ENCODE measurements at places on chromosomes 2 and 18.

DNA sequence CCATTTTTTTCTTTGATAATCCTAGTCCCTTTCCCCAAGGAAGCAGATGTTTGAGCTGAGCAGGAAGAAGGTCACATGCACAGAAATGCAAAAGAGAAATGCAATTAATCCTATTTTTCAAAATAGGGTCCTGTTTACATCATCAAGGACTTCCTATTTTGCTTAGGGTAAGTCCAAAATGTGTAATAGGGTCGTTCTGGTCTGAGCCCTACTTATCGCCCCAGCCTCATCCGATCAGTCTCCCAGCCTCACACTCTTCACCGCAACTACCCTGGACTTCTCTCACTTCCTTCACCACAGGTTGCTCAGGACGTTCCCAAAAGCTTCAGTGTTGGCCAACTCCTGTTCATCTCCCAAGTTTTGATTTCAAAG is 32.8 kb downstream of the FOSL2 start:
- no peak for DNase-seq

DNA sequence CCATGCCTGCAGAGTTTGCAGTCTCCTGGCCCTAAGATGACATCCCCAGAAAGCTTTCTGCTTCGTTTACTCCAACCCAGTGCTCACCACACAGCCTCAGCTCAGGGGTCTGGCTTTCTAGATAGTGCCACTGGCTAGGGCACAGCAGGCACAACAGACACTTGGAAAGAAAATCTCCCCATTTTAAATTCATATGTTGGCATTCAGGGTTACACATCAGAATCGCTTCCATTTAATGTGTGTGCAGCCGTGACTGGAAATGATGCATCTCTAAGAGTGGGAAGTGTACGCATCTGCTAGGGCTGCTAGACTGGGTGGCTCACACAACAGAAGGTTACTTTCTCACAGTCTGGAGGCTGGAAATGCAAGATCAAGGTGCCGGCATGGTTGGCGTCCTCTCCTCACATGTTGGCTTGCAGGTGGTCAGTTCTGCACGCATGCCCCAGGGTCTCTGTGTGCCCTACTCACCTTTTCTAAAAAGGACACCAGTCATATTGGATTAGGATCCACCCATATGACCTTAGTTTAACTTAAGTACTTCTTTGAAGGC is 329.4 kb upstream of the RAB12 start:
- no peak for DNase-seq

GRCh38 chr2:133247631-133248030 is 320.6 kb downstream of the NCKAP5 start:
- DNase-seq: no peak

DNA sequence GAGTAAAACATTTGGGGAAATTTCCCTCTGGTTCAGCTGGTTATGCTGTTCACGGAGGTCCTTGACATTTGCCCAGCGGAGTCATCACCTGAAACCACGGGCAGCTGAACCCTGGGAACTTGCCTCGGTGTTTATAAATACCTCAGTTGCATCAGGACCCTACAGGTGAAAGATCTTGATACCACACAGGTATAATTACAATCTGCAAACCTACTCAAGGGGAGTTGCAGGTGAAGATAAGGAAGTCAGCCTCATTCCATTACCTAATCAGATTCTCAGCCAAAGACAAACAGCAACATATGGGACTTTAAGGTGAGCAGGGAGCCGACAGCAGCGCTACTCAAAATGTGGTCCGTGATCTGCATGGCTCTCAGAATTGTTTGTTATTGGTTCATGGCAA is 37.0 kb upstream of the ATIC start:
- DNase-seq: no peak

DNA sequence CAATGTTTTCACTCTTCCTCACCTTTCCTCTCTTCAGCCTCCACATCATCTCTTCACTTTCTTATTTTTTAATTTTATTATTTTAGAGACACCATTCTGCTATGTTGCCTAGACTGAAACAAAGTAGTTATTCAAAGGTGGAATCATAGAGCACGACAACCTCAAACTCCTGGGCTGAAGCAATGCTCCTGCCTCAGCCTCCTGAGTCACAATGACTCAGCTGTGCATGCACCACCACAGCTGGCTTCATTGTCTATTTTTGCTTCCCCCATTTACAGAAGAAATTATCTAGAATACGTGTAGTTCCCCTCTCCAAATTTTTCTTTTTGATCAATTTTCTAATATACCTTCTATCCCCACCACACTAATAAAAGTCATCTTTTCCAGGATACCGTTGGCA is 911.5 kb upstream of the SOX11 start:
- no peak for DNase-seq

DNA sequence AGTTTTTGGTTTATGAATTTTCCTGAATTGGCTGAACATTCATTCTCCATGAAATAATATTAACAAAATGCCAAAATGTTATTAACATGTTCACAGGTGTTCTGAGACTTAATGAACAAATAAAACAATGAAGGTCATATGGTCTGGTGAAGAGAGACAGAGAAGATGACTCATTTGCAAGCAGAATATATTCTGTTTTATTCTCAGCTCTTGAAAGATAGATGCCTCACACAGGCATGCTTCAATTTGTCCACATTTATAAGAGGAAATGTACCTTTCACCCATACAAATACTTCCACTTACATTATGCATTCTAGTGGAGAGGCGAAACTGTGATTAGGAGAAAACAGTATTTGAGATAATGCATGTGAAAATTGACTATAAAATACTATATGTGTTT is 75.4 kb upstream of the PGAP1 start:
- DNase-seq: no peak

GRCh38 chr18:40583671-40584070 is 1371.4 kb upstream of the PIK3C3 start:
- no peak for DNase-seq

DNA sequence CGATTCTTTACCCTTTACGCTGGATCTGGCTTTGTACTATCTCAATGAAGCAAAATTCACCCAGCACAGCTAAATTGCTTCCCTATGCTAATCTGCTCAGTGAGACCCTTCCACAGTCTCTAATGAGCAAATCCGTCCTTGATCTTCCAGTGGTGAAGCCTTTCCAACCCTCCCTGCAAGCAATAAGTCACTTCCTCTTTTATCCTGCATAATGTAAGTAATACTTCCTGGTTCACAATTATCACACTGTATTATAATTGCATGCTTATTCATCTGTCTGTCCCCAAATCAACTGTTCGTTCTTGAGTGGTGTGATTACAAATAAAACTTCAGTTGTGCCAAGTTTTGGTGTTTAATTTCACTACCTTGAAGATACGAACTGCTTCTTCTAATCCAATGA is 404.0 kb downstream of the ADCYAP1 start:
- no peak for DNase-seq

GRCh38 chr2:13714466-13714865 is 918.1 kb upstream of the LRATD1 start:
- DNase-seq: no peak

GRCh38 chr18:63997041-63997440 is 27.2 kb downstream of the SERPINB8 start:
- DNase-seq: no peak

GRCh38 chr18:66646609-66647008 is 42.7 kb upstream of the CDH19 start:
- no peak for DNase-seq

DNA sequence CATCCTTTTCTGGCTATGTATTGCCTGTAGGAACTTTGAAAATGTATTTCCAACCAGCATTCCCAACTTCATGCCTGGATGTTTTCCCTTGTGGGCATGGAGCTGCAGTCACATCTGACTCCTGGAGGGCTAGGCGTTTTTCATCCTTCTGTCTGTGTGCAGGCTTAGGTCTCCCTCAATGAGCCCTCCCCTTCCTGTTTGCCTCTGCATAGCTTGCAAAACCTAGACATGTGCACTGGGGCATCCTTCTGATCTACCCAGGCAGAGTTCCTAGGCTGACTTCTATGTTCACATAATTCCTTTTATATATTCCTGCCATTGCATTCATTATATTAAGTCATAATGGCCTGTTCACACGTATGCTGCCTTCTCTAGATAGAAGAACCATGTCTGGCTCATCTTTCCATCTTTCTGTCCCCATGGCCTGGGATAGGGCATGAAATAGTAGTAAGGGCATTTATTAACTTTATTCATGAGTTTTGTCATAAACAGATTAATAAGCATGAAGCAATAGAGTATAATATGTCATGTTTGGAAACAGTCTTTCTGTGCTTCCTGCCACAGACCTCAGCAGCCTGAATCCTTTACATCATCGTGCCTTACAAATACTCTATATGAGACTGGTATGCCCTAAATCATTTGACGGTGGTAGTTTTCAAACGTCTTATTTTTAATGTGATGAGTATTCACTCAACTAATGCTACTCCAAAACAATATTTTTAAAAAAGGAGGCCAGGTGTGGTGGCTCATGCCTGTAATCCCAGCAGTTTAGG is 195.6 kb downstream of the TGIF1 start:
- DNase-seq: no peak

DNA sequence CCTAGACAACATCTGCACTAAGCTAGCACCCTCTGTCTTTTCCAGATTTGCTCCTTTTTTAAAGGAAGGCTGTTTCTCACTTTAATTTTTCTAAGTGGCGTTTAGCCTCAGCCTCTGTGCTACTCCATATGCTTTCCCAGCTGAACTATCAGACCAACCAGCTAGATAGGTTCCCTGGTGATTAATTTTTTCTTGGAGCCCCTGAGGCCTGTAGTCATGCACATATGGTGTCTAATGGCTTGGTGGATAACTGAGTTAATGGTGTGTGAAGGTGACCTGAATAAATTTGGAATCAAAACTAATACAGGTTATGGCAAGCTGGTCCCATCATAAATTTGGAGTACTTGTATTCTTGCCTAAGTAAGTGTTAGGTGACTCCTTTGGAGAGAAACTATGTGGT is 135.5 kb downstream of the MGAT5 start:
- DNase-seq: no peak

DNA sequence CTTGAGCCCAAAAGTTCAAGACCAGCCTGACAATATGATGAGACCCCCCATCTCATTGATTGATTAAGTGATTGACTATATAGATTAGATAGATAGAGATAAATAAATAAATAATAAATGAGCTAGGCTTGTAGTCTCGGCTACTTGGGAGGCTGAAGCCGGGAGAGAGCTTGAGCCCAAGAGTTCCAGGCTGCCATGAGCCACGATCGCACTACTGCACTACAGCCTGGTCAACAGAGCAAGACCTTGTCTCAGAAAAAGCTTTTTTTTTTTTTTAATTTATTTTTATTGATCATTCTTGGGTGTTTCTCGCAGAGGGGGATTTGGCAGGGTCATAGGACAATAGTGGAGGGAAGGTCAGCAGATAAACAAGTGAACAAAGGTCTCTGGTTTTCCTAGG is 12.4 kb downstream of the EIPR1 start:
- DNase-seq: no peak

DNA sequence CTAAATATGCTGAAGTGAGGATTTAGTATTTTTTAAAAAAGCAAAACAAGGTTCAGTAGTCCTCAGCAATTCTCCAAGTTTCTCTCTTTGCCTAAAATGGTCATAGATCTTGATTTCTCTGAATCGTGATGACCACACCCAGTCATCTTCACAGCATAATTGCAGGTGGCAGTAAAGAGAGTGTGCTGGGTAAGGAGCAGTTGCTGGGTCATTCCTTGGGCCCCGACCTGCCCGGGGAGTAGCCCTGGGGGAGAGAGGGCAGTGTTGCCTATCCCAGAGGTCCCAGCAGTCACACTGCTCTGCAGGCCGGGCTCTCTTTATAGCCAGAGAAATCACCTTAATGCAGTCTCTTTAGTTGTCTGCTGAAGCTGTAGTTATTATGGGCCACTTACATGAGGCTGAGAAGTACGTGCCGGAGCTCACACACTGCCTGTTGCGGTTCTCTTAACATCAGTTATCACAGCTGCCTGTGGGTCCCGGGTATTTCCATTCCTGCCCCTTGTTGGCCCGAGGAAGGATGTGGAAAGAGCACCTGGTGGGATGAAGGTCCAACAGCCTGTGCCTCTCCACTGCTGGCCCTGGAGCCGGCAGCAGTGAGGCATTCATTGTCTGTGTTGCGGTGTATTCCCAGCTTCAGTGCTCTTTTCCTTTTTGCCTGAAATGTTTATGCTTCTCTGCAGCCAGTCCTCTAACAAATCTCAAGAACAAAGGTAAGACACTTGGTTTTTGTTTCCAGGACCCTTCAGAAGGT is 230.1 kb downstream of the ALPK2 start:
- DNase-seq: no peak

- no peak for DNase-seq
These were observed 164.1 kb downstream of the PAX3 start for GRCh38 chr2:222134654-222135053.

DNA sequence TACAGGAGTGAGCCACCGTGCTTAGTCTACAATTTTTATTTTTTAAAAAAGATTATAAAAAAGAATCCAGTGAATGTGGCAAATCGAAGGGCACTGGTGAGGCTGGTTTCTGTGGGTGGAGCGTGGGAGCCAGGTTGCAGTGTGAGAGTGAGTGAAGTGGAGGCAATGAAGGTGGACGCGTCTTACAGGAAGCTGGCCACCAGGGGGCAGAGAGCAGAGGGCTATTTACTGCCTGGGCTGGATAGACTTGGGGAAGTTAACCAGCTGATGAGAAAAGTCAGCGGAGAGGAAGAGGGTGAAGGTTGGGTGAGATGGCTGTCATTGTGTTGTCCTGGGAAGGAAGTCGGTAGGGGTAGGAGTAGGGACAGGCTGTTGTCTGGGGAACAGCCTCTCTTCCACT is 6.8 kb downstream of the SCTR start:
- DNase-seq: peak; percentile 10

- DNase-seq: no peak
These were observed 147.2 kb upstream of the TWIST2 start for GRCh38 chr2:238700506-238701340.

- DNase-seq: no peak
These were observed 143.9 kb upstream of the KLHL29 start for GRCh38 chr2:23241121-23241520.

DNA sequence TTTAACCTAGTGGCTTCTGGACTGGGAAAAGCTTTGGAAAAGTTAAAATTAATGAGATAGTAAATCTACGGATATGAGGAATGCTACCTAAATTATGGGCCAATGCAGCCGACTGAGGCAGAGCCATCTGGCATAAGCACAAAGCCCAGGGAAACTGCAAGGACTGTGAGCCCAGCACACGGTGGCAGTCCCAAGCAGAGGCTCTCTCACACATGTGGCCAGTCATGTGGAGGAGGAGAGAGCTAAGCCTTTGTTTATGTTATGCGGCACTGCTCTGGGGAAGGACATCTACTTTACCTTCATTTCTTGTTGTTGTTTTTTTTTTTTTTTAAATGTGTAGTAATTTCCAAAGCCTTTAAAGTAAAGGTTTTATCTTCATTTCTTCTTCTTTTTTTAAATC is 267.0 kb downstream of the STK39 start:
- no peak for DNase-seq

DNA sequence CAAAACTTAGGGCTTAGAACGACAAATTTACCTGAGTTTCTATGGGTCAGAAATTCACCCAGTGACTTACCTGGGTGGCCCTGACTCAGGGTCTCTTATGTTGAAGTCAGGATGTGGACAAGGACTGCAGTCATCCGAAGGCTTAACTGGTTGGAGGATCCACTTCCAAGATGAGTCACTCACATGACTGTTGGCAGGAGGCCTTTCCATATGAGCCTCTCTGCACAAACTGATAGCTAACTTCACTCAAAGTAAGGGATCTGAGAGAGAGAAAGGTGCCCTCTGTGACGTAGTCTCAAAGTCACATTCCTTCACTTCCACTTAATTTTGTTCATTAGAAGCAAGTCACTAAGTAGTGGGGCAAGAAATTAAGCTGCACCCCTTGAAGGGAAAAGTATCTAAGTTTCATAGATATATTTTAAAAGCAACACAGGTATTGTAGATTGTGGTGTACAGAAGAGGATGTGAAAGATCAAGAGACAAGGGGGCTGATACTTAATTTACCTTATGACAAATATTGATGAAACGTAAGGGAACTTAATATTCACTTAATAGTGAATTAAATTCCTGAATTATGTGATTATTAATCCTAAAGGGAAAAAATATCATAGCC is 48.4 kb downstream of the TANK start:
- no peak for DNase-seq

All from activated naive CD4-positive, alpha-beta T cell treated with Interleukin-2 at 50 U/mL for 16 hours (primary cell).